ENCODE measurements at places on chromosomes 11 and 22.

DNA sequence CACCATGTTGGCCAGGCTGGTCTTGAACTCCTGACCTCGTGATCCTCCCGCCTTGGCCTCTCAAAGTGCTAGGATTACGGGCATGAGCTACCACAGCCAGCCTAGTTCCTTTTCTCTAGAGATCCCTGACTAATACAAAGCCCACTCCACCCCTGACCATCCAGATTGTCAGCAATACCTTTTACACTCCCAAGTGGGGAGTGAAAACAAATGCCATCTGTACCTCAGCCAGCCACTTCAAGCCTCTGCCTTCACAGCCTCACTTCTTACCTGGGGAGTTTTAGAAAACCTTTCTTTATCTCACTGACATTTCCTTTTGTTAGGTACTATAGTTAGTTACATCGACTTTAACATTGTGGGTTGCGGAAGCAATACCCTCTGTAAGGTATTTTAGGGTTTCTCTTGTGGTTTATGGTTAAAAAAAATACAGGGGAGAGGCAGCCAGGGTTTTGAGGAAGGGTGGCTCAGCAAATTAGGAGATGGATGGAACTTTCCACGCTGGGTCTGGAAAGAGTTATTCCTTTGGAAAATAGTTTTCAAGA, 8.9 kb downstream of the TOM1 start:
- no peak for DNase-seq

DNA sequence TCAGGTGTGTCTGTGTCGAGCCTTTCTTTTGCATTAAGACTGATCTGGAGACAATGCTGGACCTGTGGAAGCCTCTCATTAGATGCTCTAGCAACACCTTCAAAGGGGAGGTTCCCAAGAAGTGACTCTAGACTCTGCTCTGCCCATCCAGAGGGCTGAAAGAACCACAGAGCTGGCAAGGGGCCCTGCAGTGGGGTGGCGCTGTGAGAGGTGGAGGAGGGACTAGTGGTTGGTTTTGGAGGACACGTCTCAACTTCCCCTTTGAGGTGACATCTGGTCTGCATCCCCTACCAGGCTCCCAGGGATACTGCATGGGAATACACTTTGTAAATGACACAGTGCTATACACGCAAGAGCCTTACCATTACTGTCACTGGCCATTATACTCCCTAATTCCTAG, 34.2 kb upstream of the SYT13 start:
- no peak for DNase-seq

- DNase-seq, result no peak
Observed at GRCh38 chr22:43820651-43821305, 8.7 kb upstream of the EFCAB6 start.

GRCh38 chr22:42905702-42906183, 48.7 kb upstream of the ARFGAP3 start:
- no peak for DNase-seq

DNA sequence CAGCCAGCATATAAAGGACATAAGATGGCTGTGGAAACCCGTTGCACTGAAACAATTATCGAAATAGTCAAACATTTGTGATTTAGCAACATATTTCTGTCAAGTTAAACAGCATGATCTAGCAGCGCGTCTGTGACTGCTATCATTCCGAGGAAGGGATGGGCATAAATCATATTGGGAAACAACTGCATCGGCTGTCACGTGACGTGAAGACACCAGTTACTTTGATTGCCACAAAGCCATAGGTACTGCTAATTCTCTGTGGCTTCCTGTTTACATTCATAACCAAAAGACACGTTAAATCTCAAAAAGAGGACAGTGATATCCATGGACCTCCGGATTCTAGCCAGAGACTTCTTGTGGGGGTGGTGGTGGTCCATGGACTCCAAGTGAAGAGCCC, 87.8 kb downstream of the CACNA1I start:
- no peak for DNase-seq

- no peak for DNase-seq
Observed at GRCh38 chr11:7509966-7510365, 3.8 kb upstream of the PPFIBP2 start.

DNA sequence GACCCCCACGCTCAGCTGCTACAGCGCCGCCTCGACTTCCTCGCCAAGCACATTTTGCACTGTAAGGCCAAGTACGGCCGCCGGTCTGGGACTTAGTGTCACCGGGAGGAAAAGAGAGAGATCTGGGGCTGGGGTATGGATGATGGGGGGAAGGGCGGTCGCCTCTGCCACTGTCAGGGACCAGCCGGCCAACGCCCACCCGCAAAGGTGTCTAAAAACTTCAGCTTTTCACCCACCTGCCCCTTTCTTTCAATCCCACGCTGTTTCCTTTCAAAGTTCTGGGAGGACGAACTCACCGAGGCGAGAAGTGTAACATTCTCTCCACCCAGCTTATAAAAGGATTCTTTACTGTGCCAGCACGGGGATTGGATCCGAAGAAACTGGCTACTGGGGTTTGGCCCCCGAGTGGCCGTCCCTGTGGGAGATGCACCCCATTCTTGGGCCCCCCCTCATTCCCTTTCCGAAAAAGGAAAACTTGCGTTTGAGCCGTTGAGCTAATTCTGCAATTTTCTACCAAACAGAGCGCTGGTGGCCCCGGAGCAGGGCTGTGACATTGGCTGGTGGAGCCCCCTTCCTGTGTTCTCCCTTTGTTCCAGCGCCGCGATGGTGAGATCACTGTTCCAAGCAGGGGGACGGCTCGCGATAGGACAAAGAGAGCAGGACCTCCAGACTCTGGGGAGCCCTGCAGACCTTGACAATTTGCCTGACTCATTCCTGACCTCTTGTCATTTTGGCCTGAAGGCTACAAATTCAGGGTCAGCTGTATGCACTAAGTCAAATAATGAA, 1.8 kb downstream of the FJX1 start:
- no peak for DNase-seq

DNA sequence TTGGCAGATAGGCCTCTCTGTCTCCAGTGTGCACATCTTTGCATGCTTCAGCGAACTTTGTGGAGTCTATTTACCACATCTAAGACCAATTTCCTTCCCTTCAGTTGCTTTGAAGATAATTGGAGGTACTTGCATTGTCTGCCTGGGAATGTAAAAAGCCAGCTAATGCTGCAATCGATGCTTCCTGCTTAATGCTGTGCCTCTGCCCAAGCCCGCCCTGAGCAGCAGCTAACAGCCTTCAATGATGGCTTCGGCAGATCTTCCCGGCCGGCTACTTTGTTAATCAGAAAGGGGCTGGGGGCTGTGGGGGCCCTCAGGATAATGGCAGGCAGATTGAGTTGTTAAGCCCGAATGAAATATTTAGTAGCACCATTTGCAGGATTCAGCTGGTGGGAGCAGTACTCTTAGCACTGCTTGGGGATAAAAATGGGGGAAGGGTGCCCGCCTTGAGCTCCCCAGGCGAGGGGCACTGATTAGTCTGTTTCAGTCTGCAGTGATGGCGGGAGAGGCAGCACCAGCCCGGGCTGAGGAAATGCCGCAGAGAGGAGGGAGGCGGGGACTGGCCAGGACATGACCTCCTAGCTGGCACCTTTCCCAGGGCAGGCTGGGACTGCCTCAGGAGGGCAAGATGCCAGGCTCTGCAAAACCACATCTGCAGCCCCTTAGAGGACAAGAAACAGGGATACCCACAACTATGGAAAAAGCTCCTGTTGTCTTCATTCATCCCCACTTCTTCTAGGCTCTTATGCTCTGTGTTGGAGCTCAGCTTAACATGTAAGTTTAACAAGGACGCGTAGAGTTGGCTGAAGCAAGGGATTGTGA, 460.0 kb downstream of the BUD13 start:
- DNase-seq, result peak; percentile 92

DNA sequence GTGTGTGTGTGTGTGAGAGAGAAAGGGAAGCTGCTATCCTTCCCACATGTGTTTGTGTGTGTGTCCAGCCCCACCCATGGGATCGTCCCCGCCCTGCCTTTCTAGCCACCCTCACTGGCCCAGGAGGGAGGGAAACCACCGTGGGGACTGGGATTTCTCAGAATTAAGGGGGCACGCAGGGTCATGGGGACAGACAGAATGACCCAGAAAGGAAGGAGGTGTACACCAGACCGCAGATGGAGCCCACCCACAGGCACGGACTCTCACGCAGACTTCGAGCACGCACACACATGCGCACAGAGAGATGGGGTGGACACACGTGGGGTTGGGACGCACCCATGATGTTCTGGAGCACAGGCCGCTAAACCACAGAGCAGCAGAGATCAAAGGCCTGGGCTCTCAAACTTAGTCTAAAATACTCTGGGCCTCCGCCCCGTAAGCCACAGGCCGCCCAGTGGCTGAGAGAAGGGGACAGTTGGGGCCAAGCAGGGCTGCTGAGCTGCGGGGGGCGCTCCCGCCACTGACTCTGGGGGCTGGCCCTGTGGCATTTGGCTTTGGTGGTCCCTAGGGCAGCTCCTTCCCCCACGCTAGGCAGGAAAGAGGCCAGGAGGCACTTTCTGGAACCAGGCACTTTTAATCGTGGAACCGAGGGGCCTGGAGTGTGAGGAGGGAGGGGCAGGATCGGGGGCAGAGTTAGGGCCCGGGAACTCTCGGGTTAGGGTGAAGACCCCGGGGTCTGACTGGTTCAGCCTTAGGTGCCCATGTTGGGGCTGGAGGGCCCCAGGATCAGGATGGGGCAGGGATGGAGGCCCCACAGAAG, 1.5 kb downstream of the IFITM5 start:
- DNase-seq, result peak; percentile 83

DNA sequence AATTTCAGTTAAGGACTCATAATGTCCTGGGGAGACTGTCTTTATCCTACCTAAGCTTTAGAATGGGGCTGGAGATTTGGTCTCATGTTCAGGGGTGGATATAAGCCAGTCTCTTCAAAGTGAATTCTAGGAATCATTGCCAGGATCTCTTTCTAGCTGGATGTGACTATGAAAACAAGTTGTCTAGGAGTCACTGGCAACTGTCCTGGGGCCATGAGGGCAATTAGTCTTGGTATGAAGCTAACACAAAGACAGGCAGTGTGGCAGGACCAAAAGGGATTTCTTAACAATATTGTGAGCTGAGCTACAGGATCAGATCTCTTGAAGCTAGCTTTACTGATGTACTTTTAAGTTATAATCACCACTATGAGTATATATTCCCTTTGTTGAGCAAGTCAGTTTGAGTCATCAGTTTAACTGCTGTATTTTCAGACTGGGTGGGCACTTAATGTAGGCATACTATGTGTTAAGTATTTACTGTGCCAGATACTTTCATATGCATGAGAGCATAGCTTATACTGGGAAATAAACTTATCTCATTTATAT, 390.0 kb upstream of the CCDC90B start:
- DNase-seq, result no peak

DNA sequence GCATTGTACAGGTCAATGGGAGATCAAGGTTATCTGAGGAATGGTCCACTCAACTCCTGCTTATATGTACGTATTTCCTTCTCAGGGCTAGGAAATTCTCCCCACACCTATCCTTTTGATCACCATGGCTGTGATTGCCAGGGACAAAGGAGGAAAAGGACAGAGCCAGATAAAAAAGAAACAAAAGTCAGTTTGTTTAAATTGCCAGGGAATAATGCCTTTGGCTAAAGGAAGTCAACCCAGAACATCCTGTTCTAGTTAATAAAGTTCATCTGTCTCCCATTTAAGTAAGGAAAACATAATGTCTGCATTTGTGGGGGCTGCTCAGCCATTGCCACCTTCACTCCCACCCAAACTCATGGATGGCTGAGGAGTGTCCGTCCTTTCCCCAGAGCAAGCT, 124.7 kb downstream of the ME3 start:
- no peak for DNase-seq

DNA sequence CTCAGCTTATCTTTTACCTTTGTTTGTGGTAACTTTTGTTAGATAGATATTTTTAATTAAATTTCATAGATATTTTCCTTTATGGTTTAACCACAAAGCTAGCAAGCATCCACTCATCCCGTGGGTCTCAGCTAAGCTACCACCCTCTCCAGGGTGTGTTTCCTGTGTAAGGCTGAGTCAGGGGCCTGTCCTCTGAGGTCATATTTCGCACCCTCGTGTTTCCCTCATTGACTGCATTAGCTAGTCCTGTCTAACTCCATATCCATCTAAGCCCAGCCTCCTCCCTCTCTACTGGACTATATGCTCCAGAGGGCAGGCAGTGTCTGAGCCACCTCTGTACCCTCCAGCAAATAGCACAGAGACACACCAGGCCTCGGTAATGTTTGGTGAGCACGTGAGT, 16.7 kb downstream of the XRRA1 start:
- DNase-seq, result no peak

GRCh38 chr22:50342651-50343540, at the start of gene PPP6R2:
Gene PPP6R2, plus strand, starts transcription at chr22:50343327. Its CDS starts 50,582 bp downstream, at chr22:50393909.
- peak; percentile 96 for DNase-seq

DNA sequence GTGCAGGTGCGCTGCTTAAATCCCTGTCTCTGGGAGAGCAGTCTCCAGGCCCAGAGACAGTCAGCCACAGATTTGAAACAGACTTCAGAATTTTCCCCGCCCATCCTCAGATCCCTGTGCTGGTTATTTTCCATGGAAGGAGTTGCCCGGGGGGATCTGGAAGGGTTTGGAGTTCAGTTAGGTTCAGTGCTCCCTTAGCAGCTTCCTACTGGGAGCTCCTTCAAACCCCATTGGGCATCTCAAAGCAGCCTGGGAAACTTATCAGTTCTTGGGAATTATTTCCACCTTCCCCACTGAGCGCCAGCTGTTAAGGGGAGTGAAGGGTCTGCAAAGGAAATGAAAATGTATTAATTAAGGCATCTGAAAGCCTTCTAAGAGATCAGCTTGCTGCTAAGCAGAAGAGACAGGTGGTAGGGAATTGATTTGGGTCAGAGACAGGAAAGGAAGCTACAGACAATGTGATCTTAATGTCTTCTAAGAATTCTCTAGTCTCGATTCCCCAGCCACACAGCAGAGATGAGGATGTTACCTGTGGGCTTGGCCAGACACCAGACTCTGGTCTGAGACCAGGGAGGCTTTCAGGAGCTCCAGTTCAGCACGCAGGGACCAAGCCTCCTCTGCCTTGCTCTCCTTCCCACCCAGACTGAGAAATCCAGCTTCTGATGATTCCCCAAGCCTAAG, 106.2 kb upstream of the TBCEL start:
- no peak for DNase-seq

DNA sequence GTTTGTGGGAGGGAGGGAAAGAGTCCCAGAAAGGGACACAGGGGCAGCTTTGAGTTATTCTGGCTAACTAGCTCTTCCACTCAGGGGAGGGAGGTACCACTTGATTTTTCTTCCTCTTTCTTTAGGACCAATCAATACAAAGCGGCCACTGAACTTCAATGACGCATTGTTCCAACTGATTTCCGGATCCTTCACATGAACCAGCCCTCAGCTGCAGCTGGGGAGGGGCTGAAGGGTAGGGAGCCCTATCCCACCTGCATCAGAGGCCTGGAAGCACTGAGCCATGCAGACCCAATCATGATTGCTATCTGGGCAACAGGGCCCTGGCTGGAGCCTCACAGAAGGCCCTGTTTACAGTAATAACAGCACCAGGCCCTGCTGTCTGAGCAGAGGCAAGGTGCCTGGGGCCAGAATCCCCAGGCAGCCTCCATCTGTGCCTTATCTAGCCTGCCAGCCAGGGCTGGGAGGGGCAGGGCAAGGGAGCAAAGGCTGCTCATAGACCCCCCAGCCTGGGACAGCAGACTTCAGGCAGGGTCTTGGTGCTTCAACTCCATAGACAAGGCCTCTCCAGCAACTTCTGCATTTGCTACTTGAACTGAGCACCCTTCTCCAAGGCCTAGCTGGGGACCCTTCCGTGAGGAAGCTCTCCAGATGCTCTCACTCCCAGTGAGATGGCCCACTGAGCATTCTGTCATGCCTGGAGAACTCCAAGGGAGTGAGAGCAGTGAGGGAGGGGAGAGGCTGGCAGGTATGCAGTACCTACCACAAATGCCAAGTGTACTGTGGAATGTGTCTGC, 22.5 kb downstream of the CLPB start:
- DNase-seq, result no peak

GRCh38 chr22:37842015-37842793, 1.9 kb downstream of the ANKRD54 start:
- no peak for DNase-seq
